Omental fat pad (tissue), 4 donors: ENCODE measurements at places on chromosomes 1 and 21. TPM values are rescaled to one million over a fixed set of nuclear protein-coding genes. Genes with fewer than 3 reads are reported as not detected.

DNA sequence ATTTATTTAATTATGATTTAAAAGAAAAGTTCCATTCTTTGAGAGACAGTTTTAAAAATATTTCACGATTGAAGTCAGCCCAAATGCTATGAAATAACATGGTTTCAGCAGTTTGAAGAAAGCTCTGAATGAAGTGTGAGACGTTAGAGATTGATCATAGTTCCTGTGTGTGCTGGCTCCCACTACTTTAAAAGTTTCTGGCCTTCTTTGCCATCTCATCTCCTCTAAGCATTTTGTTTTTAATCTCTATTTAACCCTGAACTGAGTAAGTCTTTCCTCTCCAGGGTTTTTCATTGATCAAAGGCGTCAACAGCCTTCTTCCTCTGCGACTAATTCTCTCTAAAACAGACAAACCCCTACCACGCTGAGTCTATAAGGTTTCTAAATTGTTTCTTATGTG, 225.3 kb upstream of the B3GALT2 start:
- no peak for DNase-seq

GRCh38 chr1:30966690-30967369, 58.3 kb upstream of the SDC3 start:
- DNase-seq = no peak

GRCh38 chr1:59814901-59815825, at the start of gene HOOK1:
Gene HOOK1, plus strand, starts transcription at chr1:59814949. Its CDS starts 169 bp downstream, at chr1:59815118.
- no peak for DNase-seq

GRCh38 chr1:229192031-229192430, 78.9 kb upstream of the RAB4A start:
- no peak for DNase-seq

DNA sequence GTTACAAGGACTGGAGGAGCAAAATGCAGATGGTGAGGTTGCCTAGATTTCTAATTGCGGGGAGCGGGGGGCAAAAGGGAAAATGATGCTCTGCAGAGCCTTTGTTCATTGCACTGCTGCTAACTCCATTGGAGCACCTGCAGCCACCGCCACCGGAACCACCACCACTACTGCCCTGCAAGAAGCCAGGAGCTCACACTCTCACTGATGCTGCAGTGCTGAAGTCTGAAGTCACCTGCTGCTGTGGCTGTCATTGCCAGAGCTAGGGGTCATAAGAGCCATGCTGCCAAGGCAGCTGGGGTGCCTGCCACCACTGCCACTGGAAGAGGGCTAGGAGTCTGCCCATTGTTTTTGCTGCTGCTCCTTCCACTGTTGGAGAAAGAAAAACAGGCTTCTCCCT, 7.3 kb upstream of the HPCAL4 start:
- DNase-seq = no peak

DNA sequence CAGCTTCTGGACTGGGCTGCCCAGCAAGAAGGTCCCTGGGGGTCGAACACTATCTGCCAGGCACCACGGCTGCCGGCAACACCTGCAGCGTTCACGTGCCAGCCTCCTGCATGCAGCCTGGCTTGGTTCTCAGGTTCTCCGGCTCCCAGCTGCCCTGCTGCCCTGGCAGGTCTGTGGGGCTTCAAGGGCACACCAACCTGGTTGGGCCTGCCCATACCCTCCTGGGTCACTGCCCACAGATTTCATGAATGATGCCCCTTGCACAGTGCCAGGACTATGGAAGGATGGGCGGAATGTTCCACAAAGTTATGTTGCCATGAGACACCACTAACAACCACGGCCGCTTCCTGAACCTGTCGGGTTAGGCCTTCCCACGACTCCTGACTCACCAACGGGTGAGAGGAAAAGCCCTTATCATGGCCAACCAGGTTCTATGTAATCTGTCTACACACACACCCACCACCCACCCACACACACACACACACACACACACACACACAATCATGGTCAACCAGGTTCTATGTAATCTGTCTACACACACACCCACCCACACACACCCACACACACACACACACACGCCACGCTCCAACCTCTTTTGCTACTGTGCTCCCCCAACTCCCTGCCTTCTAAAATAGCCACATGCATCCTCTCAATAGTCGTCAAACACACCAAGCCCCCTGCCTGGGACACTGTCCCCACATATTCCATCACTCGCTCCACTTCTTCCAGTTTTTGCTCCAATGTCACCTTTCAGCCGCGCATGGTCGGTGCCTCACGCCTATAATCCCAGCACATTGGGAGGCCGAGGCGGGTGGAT, 32.2 kb downstream of the HSPG2 start:
- no peak for DNase-seq

DNA sequence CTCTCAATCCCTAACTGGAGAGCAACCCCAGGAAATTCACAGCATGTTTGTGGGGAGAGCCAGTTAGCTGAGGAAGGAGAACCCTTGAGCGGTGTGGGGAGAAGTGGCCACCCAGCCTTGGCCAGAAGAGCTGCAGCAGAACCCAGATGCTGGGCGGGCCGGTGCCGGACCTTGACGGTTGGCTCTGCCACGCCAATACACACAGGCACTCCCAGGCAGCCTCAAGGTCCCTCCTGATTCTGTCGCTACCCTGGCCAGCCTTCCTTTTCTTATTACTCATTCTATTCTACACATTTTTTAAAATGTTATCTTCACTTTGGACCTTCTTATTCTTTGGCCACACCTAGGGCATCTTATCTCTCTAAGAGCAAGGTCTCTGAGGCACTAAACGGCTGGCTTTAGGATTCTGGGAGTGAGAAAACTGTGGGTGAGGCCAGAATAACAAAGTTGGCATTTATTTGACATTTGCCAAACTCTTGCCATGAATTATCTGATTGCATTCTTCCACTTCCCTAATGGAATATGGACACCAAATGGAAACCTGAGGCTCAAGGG, 50.4 kb upstream of the GPR37L1 start:
- DNase-seq = no peak

Gene TMEM234
- total RNA-seq = 8.8 TPM

Gene KCNJ9
- total RNA-seq = not detected

- no peak for DNase-seq
These were observed 318.2 kb upstream of the PLXNA2 start for GRCh38 chr1:208562151-208562960.

- no peak for DNase-seq
These were observed 71.2 kb upstream of the EPS8L3 start for GRCh38 chr1:109834951-109835350.

Gene OPRD1
- total RNA-seq = not detected

Gene GPR25
- not detected for total RNA-seq

DNA sequence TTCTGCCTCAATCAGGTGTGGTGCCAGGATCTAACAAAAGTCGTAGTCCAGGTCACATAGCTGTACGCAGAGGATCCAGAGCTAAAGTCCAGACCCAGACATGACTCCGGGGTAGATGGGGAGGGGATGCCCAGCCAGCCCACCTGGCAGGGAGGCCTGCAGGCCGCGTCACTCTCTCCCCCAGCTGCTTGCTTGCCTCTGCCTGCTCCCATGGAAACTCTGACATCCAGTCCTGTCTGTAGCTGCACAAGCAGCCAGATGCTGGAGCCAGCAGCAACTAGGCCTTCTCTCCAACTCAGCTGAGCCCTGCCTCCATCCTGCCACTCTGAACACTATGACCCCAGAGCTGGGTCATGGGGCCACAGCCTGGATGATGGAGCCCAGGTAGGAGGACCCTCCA, 8.1 kb downstream of the COL8A2 start:
- DNase-seq = no peak

DNA sequence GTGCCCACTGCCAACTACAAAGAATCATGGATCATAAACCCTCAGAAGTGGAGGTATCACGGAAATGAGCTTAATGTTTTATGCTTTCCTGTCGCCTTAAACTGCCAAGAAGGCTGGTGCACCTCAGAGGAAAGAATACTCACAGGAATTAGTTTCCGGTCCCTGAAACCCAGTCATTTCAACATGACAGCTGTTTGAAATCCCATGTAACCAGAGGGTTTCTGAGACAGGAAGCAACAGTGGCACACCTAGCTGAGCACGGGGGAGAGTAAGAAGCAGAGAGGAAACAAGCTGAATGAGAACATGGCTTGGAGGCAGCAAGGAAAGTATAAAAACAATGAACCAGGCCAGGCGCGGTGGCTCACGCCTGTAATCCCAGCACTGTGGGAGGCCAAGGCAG, 3.9 kb downstream of the JAK1 start:
- DNase-seq = no peak

DNA sequence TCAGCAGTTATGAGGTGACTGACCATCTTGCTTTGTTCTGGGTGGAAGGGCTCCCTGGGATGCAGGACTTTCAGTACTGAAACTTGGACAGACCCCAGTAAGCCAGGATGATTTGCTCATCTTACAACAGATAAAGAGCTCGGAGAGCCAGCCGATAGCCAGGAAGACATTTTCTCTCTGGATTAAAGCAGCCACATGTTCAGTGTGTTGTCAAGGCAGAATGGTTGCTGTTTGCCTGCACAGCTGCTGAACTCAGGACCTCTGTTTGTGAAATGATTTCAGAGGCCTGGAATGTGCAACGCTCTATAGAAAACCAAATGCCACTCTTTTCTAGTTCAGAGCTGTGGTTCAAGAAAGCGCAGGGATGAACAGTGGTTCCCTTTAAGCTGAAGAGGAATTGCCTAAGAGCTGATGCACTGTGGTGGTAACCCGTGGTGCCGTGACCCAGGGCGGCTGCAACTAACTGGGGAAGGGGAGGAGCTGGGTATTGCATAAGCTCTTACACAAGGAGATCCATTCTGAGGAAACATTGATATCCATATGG, 40.7 kb downstream of the CASQ2 start:
- no peak for DNase-seq
